ENCODE measurements at places on chromosomes 6 and 20. TPM values are rescaled to one million over a fixed set of nuclear protein-coding genes. Genes with fewer than 3 reads are reported as not detected.

Gene EBF4
- total RNA-seq = 4.0 TPM

Gene FOXS1
- total RNA-seq = 1.5 TPM

Gene CLVS2
- not detected for total RNA-seq

Gene COL12A1
- total RNA-seq = 233 TPM

Gene MOXD1
- 37.3 TPM for total RNA-seq

Gene WFDC12
- not detected for total RNA-seq

Gene EPPIN
- not detected for total RNA-seq

Gene GPLD1
- total RNA-seq = 0.34 TPM

Gene CSNK2A1
- 158 TPM for total RNA-seq

Gene SYNGAP1
- 1.1 TPM for total RNA-seq

Gene HDGFL1
- not detected for total RNA-seq

Gene CRIP3
- not detected for total RNA-seq

Gene NRSN1
- total RNA-seq = not detected

Gene RBL1
- total RNA-seq = 37.7 TPM

Gene TRAPPC3L
- total RNA-seq = 0.06 TPM

Gene BPIFB4
- total RNA-seq = not detected

Gene C20orf202
- not detected for total RNA-seq

Gene LY86
- not detected for total RNA-seq

Gene XRN2
- 111 TPM for total RNA-seq

Gene PRICKLE4
- total RNA-seq = not detected

Gene CD93
- total RNA-seq = not detected

Gene TMC2
- not detected for total RNA-seq

Gene STMN3
- 4.6 TPM for total RNA-seq

Gene TPBG
- 37.7 TPM for total RNA-seq

Gene TMEM244
- total RNA-seq = not detected

Gene MAN1A1
- 1.3 TPM for total RNA-seq

Gene MUC22
- total RNA-seq = not detected

Gene RALGAPB
- 17.6 TPM for total RNA-seq

Gene RAB23
- total RNA-seq = 94.3 TPM

Gene LGSN
- not detected for total RNA-seq

Gene EYA4
- 0.05 TPM for total RNA-seq

Gene LAMA2
- 3.3 TPM for total RNA-seq

Gene TSHZ2
- total RNA-seq = not detected

Gene SNPH
- total RNA-seq = 3.3 TPM

Gene SEL1L2
- not detected for total RNA-seq

Gene FKBP1C
- total RNA-seq = 0.09 TPM

Gene TP53TG5
- not detected for total RNA-seq

Gene TBC1D22B
- 6.6 TPM for total RNA-seq

Gene TRIM15
- total RNA-seq = not detected

Gene NMBR
- total RNA-seq = not detected

Gene RBPJL
- total RNA-seq = not detected

Data from SJSA1 (cell line).